Vagina (tissue), 2 donors: ENCODE measurements at places on chromosomes 12 and 14.

DNA sequence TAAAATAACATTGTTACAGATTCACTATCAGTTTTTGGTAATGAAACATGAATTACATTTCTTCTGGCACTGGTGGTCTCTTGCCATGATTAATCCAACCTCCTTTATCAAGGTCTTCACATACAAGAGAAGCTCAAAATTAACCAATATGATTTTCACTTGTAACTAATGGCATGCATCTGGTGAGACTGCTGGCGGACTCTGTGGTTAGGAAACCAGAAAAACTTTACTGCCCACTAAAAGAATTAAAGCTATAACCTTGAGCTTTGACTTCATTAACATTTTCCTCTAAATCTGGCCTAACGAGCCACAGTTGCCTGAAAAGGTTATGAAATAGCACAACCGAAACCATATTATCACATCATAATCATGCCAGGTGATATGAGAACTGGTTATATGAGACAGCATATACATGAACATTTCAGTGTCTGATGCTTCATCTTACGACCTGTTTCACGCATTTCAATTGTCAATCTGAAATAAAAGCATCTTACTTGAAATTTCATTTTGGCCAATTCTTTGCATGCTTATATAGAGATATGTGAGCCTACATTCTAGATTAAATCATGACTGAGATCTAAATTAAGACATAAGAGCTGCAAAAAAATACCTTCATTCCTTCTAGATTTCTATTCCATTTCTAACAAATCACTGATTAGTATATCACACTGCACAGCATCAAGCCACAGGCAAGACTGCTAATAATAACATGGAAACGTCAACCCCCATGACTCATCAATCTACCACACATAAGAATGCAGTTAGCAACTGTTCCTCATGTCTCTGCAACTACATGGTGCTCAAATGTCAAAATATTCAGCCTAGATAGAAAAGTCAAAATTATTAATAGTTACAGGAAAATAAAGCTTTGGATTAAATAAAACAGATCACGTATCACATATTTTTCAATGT lies 89.3 kb downstream of the OSBPL8 start:
- no peak for DNase-seq

DNA sequence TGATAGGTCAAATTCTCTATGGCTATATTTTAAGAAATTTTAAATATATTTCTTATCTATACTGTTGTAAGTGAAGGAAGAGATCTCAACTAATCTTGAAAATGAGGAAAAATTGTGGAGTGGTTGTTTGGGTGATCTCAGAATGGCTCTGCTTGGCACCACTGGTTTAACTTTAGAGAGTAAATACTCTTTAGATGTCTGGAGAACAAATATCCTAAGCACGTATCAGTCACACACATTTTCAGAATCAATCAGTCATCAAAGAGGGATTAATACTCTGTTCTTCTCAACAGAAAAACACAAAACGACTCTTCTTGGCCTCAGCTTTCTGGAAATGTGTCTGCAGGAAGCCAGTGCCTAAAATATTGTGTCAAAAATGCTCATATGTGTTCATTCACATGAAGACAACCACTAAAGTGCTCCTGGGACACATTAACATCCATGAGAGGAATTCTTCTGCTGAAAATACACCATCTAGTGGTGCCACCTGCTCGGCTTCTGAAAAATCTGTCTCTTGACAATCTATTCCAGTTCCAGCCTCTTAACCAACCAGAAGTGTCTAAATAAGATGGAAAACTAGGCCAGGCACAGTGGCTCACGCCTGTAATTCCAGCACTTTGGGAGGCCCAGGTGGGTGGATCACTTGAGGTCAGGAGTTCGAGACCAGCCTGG lies 81.1 kb upstream of the CCDC198 start:
- DNase-seq, result no peak

DNA sequence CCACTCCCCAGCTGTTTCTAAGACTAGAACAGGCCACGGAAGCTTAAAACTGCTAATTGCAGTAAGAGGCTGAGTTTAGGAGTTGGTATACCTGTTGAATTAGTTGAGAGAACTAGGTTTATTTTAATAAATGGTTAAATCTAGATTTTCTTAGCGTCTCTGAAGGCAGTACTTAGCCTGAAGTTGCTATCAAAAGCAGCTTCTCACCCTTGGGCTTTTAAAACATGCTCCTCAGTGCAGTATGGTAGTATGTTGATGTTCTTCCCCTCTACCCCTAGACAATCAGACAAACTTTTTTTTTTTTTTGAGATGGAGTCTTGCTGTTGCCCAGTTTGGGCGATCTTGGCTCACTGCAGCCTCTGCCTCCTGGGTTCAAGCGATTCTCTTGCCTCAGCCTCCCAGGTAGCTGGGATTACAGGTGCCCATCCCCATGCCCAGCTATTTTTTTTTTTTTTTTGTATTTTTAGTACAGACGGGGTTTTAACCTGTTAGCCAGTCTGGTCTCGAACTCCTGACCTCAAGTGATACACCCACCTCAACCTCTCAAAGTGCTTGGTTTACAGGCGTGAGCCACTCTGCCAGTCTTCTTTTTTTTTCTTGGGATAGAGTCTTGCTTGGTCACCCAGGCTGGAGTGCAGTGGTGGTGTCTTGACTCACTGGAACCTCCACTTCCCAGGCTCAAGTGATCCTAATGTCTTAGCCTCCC lies 6.8 kb downstream of the SRSF5 start:
- no peak for DNase-seq

GRCh38 chr12:52605542-52605941 lies 4.3 kb upstream of the KRT72 start:
- peak; percentile 34 for DNase-seq

- no peak for DNase-seq
Measured at GRCh38 chr14:20623798-20624197, 17.7 kb downstream of the OR6S1 start.

DNA sequence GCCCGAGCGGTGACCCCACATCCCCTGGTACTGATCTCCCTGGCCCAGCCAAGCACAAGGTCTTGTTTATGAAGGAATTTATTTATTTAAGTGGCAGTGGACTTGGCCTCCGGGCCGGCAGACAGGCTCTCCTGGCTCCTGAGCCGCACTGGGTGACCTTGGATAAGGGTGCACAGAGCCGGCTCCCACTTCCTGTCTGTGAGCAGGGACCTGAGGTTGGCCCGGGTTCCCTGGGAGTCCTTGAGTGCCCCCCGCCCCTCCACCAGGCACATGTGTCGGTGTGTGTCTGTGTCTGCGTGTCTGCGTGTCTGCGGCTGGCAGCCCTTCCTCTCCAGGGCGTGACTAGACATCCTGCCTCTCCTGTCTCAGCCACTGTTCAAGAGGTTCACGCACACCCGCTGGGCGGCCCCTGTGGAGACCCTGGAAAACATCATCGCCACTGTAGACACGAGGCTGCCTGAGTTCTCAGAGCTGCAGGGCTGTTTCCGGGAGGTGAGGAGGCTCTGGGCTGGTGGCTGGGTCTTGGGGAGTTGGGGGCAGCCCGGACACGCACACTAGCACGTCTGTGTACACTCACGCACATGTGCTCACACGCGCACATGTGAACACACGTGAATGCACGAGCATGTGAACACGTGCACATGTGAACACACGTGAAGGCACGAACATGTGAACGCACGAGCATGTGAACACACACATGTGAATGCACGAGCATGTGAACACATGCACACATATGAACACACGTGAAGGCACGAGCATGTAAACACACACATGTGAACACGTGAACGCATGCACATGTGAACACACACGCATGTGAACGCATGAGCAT lies 9.3 kb downstream of the TNFAIP2 start:
- DNase-seq, result no peak

- DNase-seq, result no peak
Measured at GRCh38 chr12:75738486-75738885, 227.1 kb upstream of the KRR1 start.

- DNase-seq, result no peak
Measured at GRCh38 chr14:35897616-35898111, 71.5 kb downstream of the BRMS1L start.

GRCh38 chr12:122929812-122930211 lies 33.9 kb upstream of the VPS37B start:
- DNase-seq, result no peak

DNA sequence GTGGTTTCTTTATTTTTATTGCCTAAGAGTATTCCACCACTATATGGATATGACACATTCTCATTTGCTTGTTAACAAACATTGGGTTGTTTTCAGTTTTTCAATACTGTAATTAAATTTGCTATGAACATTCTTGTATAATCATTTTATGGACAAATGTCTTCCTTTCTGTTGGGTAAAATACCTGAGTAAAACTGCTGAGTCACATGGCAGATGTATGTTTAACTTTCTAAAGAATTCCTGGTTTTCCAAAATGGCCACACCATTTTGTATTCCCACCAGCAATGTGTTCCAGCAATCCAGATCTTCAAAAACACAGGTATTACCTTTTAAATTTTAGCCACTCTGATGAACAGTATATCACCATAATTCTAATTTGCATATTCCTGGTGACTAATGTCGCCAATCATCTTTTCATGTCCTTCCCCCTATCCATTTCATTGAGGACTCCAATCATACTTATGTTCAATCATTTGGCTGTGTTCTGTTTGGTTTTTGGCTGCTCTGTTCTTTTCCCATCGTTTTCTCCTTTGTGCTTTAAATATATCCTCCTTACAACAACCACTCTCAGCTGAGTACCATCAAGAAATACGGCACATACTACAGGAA lies 36.0 kb downstream of the CDK17 start:
- DNase-seq, result no peak

DNA sequence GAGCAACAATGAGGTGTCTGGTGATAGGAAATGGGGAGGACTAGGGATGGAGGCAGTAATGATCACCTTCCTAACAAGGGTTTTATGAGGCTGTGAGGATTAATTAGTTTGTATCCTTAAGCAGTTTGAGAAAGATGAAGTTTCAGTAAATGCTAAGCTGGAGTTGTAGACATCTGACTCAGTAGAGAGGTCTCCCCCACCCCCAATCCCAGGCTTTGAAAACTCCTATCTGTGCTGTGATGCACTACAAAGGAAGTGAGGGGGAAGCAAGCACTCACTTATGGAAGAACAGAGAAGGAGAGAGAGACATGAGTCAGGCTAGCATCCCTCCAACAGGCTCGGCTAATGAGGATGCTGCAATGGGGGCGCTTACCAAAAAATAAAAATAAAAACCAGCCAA lies 5.5 kb upstream of the BCL11B start:
- DNase-seq, result no peak

DNA sequence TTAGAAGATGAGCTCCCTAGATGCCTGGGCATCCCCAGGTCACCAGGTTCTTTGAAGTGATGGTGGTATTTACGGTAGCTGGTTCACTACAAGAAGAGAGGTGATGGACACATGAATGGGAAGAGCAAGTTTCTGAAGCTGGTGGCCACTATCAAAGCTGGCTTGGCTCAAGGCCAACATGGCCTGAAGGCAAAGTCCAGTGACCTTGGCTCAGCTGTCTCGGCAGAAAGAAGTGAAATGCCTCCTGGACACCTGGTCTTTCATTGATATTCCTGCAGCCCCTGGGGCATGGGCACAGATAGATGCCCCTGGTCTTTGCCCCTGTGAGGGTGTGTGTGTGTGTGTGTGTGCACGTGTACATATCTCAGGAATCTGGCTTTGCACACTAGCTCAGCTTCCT lies 441.8 kb upstream of the TMPO start:
- DNase-seq, result no peak

DNA sequence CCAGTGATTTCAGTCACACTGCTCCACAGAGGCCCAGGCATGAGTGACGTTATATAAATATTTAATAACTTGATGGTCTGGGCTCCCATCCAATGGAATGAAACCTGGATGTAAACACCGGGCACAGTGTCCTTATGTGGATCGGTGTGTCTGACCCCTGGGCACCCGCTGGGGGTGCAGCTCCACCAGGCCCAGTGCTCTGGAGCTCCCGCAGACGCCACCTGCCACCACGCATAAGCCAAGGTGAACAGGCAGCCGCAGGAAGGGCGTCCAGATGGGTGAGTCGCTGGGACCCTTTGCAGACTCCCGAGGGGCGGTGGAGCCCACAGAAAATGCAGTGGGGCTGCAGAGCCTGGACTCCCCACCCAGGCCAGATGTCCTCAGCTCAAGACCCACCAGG lies 121.6 kb downstream of the SCARB1 start:
- no peak for DNase-seq

GRCh38 chr14:35789651-35790050 lies 19.4 kb downstream of the RALGAPA1 start:
- no peak for DNase-seq

DNA sequence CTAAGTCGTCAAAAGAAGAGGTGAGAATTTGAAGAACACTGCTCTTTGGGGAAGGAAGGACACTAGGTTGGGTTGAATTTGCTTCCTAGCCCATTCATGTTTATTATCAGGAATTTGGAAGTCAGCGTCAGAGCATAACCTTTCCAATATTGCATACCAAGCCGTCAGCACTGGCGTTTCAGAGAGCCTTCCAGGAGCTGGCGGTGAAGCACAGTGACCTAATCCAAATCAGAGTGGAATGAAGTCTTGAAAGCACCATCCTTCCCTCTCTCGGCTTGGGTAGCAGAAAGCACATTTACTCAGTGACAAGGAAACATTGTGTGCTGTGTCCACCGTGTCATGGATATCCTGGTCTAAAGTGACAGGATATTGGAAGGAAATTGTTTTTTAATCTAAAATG lies 240.3 kb upstream of the PELI2 start:
- no peak for DNase-seq

GRCh38 chr12:84911271-84912197 lies 1.1 kb downstream of the SLC6A15 start:
- DNase-seq, result peak; percentile 90

- DNase-seq, result no peak
Measured at GRCh38 chr14:31021576-31021949, 3.9 kb upstream of the AP4S1 start.

DNA sequence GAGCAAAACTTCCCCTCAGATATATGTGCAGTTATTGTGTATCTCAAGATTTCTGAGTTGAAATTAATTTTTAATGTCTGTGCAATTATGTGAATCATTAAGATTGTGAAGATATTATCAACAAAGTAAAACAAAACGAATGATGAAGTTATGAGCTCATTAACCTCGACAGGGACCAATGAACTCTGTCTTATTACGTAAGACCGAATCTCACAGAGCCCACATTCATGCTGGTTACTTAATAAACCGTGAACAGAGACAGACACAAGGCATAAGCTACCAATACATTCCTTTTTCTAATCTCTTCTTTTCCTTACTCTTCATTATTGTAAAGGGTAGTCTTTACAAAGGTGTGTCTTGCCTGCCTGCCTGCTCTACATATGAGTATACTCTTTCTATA lies 568.7 kb downstream of the RPS29 start:
- DNase-seq, result no peak

- DNase-seq, result no peak
Measured at GRCh38 chr14:54207476-54208462, 189.0 kb upstream of the CDKN3 start.

DNA sequence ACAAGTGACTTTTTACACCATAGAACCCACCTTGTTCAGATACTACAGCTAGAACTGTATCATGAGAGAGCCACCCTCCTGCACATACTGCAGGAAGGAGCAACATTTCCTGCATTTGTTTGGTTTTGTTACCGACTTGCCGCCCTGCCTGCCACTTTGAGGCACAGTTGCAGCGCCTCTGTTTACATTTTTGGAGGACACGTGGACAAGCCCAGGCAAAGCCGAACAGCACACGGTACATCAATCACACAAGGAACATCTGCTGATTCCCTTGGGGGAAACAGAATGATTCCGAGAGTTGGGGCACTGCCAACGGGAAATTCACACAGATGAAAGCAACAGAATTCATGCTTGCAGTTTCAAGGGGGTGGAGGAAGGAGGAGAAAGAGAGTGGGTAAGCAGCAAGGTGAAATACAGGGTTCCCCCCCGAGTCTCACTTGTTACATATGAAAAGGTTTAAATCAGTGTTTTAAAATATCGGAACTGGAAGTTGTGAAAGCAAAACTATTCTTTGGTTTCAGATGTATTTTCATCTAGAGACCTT lies 110.7 kb downstream of the BTG1 start:
- DNase-seq, result no peak
